ENCODE measurements at places on chromosomes 3 and 15.
A peak's percentile ranks its signal among the peaks of the same experiment; 100 is the strongest.

GRCh38 chr3:126952261-126952982, 30.5 kb upstream of the PLXNA1 start:
- no peak for DNase-seq

DNA sequence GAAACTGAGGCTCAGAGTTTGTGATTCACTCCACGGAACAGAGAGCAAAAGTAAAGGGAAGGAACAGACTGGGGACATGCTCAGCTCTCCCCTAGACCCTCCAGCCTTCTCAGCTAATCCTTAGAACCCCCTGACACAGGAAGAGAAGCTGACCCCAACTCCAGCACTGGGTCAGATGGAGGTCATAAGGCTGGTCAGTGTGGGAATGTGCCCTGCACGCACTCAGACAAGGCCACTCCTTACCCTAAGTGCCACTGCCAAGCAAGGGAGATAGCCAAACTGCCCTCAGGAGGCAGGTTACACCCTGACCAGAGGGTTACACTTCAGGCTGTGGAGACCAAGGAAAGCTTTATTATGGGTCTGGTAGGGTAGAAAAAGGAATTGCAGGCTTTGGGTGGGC, 1.2 kb downstream of the RPL29 start:
- DNase-seq, result no peak

GRCh38 chr3:182325213-182325950, 467.9 kb upstream of the ATP11B start:
- DNase-seq, result peak; percentile 47

DNA sequence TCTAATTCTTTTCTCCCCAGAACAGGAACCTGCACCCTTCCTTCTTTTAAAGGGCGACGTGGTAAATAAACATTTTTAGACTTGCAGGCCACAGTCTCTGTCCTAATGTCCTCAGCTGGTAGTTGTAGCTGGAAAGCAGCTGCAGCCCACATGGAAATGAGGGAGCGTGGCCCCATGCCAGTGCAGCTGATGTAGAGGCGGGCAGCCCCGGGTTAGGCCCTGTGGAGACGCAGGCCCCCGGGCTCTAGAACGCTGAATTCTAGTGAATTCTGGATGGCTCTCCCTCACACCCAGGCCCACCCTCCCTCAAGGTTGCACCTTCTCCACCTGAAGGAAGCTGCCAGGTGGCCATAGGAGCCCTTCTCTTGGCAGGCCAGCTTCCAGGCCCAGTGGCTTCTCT, 52.3 kb downstream of the PGPEP1L start:
- no peak for DNase-seq

DNA sequence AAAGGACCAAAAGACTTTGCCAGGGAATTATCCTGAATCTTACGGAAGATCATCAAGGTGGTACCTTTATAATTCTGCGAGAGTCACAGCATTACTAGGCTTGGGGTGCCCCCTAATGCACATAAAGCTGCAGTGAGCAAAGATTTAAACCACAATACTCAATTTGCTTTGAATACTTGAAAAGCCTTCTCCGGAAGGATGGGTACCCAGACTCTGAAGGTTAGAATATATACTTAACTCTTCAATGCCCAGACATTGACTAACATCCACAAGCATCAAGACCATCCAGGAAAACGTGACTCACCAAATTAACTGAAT, 117.8 kb upstream of the KCNH8 start:
- DNase-seq, result no peak

DNA sequence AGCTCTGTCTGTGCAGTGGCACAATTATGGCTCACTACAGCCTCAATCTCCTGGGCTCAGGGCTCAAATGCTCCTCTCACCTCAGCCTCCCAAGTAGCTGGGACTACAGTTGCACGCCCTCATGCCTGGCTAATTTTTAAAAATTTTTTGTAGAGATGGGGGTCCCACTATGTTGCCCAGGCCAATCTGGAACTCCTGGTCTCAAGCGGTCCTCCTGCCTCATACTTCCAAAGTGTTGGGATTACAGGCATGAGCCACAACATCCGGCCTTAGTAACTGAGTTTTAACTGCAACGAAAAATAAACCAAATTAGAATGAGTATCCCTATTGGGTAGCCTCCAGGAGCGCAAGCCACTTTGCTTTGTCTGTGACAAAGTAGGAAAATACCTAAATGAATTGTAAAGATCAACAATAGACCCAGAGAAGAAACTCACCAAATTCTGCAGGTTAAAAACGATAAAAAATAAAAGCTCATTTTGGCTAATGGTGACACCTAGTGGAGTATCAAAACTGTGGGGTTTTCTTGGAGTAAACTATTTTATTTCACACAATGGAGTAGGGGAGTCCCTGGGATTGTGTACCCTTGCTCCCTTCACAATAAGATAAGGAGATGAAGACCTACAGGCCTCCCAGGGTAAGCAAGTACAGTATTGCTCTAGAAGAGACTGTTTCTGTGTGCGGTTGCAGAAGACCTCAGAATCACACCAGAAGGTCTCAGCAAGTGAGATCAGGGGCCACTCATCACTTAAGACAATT, 21.0 kb upstream of the CA12 start:
- peak; percentile 55 for DNase-seq

DNA sequence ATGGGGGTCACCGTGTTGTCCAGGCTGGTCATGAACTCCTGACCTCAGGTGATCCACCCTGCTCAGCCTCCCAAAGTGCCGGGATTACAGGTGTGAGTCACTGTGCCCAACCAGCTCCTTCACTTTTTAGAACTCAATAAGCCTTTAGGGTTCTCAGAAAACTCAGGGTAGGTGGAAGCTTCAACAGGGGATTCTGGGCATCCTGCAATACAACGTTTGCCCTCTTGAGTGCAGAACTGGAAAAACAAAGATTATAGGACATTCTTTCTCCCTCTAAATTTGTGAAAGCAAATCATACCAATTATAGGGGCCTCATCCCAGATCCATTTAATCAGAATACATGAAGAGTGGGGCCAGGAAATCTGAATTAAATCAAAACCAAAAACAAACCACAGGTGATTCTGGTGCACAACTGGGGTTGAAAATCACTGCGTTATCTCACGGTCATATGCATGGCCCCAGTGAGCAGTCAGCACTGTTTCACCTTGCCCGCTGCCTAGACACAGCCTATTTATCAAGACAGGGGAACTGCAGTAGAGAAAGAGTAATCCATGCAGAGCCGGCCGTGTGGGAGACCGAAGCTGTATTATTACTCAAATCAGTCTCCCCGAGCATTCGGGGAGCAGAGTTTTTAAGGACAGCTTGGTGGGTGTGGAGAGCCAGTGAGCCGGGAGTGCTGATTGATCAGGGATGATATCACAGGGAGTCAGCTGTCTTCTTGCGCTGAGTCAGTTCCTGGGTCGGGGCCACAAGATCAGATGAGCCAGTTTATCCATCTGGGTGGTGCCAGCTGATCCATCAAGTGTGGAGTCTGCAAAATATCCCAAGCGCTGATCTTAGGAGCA, 58.4 kb downstream of the TMEM44 start:
- DNase-seq, result peak; percentile 65

GRCh38 chr3:129855170-129855831, 38.2 kb downstream of the TMCC1 start:
- DNase-seq, result no peak

GRCh38 chr3:44128057-44128775, 113.5 kb upstream of the TOPAZ1 start:
- DNase-seq, result no peak

DNA sequence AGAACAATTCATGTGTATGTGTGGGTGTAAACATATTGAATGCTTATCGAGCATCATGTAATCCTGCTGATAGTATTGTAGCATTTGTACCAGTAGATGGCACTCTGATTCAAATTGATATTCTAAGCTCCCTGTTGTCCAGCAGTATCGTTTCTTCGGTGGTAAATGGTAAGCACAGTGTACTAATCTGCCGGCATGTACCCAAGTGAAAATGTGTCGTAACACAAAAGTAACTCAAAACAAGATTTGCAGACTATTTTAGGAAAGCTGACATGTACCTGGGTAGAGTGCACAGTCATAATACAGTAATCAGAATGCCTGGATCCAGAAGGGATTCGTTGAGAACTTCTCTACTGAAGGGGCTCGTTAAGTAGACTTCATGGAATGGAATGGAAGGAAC, 31.7 kb upstream of the MNS1 start:
- DNase-seq, result peak; percentile 74

GRCh38 chr3:156371701-156372100, 183.2 kb downstream of the SSR3 start:
- DNase-seq, result no peak

- DNase-seq, result peak; percentile 28
These were observed 143.1 kb downstream of the DIPK2A start for GRCh38 chr3:144114767-144115166.

- DNase-seq, result no peak
These were observed 8.0 kb upstream of the PLEKHO2 start for GRCh38 chr15:64833690-64834089.

GRCh38 chr3:126721246-126721645, 17.2 kb downstream of the CHCHD6 start:
- no peak for DNase-seq

GRCh38 chr15:67033571-67034044, 31.8 kb upstream of the SMAD3 start:
- no peak for DNase-seq

DNA sequence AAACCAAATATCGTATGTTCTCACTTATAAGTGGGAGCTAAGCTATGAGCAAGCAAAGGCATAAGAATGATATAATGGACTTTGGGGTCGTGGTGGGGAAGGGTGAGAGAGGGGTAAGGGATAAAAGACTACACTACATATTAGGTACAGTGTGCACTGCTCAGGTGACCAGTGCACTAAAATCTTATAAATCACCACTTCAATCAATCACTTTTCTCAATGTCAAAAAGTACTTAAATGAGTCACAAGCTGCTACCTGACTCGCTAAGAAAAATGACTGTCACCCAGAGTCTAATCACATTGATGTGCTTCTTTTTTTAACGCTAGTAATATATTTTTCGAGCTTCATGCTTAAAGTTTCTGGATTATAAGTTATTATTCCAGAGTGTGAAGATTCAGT, 95.5 kb downstream of the CBLB start:
- no peak for DNase-seq

DNA sequence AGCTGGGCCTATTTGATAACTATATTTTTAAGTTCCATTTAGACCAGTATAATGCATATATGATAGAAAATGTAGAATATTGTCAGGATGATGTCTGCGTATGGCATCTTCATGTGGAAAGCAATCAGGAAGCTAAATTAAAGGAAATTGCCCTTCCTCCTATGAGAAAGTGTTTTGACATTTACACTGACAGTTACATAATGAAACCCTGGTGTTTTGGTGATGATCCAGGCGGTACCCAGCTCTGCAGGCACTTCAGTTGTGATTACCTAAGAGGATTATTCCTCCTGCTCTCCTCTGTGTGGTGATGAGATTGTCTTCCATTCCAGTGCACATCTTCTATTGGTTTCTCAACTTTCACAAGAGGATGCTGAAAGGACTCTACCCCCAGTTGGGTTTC, 126.5 kb upstream of the MITF start:
- DNase-seq, result no peak

DNA sequence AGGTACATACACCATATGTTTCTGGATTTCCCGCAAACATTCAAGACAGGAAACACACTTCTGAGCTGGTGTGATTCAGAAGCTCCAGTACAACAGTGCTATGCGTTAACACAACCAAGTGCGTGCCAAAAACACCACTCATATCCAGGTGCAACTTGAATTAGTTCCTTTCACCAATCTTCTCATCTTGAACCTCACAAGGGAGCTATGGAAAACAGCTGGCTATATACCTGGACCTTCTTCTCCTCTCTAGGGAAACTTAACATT, 31.3 kb downstream of the SUSD5 start:
- DNase-seq, result peak; percentile 44

- DNase-seq, result no peak
These were observed 38.2 kb downstream of the OSTN start for GRCh38 chr3:191237047-191237882.

- DNase-seq, result no peak
These were observed 4.8 kb downstream of the CHSY1 start for GRCh38 chr15:101246824-101247745.

- DNase-seq, result no peak
These were observed 115.2 kb upstream of the KCNMB2 start for GRCh38 chr3:178421069-178421468.

- no peak for DNase-seq
These were observed 73.0 kb downstream of the SCN11A start for GRCh38 chr3:38978729-38979128.

GRCh38 chr3:184778426-184779332, 33.3 kb upstream of the VPS8 start:
- DNase-seq, result no peak

GRCh38 chr3:191020730-191021396, 158.4 kb upstream of the GMNC start:
- no peak for DNase-seq

- DNase-seq, result peak; percentile 34
These were observed 95.1 kb downstream of the RPL39L start for GRCh38 chr3:187044206-187044605.

- DNase-seq, result no peak
These were observed 494.0 kb upstream of the NR2F2 start for GRCh38 chr15:95836536-95836935.

DNA sequence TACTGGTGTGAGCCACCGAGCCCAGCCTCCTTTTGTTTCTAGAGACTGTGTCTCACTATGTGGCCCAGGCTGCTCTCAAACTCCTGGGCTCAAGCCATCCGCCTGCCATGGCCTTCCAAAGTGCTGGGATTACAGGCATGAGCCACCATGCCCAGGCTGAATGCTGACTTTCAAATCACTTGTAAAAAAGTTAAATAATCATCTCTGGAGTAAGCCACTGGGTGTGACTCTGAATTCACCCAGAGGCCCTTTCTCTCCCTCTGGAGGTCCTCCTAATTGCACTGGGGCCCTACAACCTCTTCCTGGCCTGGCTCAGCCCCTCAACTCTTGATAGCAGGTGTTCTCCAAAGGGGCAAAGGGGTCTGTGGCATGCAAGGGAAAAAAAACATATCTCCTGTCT, 54.8 kb downstream of the MEGF11 start:
- DNase-seq, result no peak

- no peak for DNase-seq
These were observed 192.8 kb upstream of the BHLHE40 start for GRCh38 chr3:4786431-4786830.

DNA sequence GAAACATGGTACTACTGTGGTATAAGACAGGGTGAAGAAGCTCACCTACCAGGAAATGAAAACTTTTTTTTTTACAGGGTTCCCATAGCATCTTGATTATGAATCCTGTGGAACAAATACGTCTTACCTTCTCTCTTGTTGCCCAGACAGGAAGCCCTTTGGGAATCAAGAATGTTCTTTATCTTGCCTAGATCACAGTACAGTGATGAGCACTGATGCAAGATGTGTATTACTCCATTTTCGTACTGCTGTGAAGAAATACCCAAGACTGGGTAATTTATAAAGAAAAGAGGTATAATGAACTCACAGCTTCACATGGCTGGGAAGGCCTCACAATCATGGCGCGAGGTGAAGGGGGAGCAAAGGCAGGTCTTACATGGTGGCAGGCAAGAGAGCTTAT, 281.3 kb downstream of the UBE2E2 start:
- DNase-seq, result no peak
